ENCODE measurements at places on chromosomes 13 and 19.
A peak's percentile ranks its signal among the peaks of the same experiment; 100 is the strongest.

DNA sequence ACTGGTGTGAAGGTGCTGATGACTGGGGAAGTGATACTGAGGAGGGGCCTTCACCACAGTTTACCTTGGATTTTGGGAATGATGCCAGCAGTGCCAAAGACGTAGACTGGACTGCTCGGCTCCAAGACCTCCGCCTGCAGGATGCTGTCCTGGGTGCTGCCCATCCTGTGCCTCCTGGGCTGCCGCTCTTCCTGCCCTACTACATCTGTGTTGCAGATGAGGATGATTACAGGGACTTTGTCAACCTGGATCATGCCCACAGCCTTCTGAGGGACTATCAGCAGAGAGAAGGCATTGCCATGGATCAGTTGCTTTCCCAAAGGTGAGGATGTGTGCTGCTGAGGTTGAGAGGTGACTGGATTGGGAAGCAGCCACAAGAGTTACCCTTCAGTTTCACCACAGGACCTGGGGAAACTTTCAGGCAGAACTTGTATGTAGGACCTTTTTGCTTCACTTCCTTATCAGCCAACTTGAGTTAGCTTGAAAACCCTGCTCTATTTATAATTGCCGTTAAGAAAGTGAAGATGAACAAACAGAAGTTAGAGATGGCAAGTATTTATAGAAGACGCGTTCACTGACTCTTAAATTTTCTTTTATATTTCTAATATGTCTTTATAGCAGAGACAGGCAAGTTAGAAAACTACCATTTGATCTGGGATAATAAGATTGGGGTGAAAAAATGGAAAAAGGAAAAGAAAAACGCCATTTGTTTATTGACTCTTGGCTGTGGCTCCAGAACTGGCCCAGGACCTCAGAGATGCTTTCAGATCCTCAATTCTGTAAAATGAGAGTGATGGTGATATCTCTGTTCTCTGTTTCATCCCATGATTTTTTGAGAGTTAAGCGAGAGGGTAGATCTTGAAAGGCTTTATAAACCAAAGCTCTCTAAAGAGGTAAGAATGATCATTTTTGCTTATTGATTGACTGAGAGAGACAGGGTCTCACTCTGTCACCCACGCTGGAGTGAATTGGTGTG, 5.3 kb downstream of the PDCD2L start:
- DNase-seq, result no peak

DNA sequence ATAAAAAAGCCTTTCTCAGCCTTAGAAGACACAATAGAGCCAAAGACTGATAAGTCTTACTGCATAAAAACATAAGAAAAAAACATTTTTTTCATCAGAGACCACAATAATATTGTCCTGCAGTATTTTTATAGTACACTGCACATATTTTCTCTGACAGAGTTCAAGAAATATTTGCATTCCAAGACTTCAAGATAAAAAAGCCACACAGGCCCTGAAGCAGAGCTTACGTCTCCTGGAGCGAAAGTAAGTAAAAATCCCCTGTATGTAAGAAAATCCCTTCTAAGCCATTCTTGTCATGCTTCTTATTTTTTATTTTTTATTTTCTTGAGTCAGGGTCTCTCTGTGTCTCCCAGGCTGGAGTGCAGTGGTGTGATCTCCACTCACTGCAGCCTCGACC, 755.9 kb downstream of the LIG4 start:
- DNase-seq, result no peak

- peak; percentile 21 for DNase-seq
Measured at GRCh38 chr19:50358483-50359327, 6.7 kb downstream of the NAPSA start.

DNA sequence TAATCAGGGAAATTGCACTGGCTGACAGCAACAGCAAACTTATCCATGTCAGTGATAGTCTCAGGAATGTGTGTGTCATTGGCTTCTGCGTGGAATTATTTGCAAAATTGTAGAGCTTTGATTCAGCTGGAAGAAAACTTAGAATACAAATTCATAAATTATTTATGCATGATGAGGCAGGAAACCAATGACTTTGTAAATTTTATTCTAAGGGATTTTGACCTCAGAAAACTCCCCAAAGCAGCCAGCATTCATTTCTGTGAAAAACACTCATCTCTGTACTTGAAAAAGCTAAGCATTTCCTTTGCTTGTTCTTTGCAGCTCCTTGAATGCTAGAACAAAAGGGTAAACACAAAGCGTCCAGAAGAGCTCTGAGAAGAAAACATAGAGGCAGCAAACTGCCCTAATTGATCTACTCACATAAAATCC, 162.4 kb downstream of the DCT start:
- DNase-seq, result no peak

DNA sequence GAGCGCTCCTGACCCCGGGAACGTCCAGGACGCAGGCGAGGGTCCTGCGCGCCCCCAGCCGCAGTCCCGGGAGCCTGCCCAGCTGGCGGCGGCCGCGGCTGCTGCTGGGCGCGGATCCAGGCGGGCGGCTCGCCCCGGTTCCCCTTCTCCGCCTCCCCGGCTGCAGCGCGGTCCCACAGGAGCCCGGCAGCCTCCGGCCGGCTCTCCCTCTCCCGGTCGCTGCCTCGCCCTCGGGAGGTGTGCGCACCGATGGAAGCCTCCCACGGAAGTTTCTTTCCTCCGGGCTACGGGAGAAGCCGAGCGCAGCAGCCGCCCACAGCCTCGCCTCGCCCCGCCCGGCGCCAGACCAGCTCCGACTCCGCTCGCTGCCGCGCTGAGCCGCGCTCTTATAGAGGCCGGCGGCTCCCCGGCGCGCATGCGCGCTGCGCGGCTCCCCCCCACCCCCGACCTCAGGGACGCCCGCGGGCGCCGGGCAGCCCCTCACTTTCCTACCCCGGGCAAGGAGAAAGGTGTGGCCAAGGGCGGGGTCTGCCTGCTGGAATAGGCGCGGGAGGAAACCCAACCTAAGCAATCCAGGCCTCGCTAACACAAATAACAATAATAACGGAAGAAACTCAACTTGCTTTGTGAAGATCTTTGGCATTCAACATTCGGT, at the start of gene SHISA2:
Gene SHISA2, minus strand, starts transcription at position 360 of the 655 bp plus-strand sequence. CDS start 1,041 bp downstream, outside the sequence.
- peak; percentile 67 for DNase-seq

GRCh38 chr13:47454986-47455385, 546.1 kb downstream of the SUCLA2 start:
- no peak for DNase-seq

DNA sequence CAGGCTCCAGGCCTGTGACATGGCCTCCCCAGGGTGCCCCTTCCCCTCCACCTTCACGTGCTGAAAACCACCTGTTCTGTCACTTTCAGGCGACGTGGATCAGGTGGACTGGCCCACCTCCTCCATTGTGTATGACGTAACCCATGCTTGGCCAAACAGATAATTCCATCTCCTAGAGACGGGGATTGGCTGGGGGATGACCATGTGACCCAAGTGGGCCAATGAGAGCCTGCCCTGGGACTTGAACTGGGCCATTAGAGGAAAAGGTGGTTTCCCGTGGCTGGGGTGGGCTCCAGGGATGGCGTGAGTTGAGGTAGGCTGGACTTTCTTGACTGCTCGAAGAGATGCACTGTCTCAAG, 3.6 kb upstream of the ADAMTSL5 start:
- no peak for DNase-seq

- DNase-seq, result no peak
Measured at GRCh38 chr13:98162935-98163334, 14.1 kb downstream of the RNF113B start.

GRCh38 chr19:6161271-6161850, 25.9 kb downstream of the ACSBG2 start:
- DNase-seq, result no peak

DNA sequence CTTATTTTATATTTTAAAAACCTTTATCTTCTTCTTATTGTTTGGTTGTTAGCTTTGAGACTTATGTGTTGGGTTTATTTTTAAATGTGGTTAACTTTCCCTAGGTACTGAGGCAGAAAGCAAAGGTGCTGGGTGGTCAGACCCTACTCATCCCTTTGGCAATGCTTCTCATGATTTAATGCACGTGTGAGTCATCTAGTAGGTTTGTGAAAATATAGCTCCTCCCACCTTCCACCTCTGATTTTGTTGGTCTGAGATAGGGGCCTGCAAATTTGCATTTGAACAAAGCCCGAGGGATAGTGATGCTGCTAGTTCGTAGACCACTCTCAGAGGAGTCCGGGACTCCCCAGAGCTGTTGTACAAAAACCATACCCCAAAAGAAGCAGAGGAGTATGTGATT, 771.3 kb upstream of the ARGLU1 start:
- no peak for DNase-seq

All from DMS153 (cell line).